Large intestine (tissue), 12 donors: ENCODE measurements at places on chromosomes 1 and 21.
A peak's percentile ranks its signal among the peaks of the same experiment; 100 is the strongest.

DNA sequence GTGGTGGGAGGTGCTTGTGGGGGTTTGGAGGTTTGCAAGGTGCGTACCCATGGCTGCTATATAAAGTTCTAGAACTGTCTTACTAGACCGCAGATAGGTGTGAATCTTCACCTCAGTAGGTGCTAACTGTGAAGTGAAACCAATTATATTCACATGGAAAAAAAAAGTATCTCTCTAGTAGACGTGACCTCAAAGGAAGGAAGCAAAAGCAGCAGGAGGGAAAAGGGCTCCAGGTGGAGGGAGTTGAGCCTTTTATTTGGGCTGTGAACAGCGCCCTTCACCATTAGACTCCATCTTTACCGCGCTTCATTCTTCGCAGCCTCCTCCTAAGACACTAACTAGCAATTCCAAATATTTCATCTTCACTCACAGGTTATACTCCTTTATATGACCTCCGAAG lies 129.8 kb downstream of the TBX19 start:
- no peak for DNase-seq

- no peak for DNase-seq
Measured at GRCh38 chr21:31140025-31140424, 101.7 kb upstream of the KRTAP19-8 start.

DNA sequence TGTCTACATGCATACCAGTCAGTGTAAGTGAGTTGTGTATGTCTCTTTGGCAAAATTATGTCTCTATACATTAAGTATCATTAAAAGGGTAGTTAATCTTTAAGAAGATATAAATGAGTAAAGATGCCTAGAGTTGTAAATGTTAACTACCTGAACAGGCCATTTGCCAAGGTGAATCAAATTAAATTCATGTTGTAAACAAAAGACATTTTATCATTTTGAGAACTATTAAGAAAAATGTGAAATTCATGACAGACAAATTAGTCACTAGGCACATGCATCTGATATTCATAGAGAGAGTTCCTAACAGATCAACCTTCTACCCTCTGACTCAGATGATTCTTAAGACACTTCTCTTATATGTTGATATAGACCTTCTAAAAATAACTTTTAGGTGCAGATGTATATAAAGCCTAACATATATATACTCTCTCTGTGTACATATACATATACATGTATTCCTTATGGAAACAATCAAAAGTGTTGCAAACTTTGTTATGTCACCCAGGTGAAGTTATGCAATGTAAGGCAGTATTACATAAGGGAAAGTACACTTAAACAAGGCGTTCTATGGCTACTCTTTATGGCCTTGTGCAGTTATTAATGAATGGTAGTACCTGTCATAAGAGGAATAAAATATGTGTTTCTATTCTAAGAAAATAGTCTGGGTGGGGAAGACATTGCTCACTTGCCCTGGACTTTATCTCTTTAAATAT lies at the start of gene TMPRSS15:
Gene TMPRSS15, minus strand, starts transcription at position 51 of the 716 bp plus-strand sequence. CDS start 163 bp downstream, outside the sequence.
- peak; percentile 71 for DNase-seq

DNA sequence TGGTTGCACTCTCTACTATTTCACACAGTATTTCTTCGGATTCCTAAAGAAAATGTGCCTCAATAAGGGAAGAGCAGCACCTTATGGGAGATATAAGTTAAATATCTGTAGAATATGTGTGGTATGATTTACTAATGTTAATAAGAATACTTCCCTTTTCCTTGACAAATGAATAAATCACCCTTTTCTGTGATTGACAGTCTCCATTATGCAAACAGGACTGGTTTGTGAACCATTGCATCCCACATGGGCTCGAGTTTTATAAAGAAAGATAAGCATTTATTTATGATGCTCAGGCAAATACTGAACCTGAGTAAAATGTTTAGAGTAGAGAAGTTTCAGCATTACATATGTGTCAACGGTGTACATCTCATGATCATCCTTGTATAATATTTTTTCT lies 587.7 kb upstream of the BRINP3 start:
- DNase-seq = no peak

DNA sequence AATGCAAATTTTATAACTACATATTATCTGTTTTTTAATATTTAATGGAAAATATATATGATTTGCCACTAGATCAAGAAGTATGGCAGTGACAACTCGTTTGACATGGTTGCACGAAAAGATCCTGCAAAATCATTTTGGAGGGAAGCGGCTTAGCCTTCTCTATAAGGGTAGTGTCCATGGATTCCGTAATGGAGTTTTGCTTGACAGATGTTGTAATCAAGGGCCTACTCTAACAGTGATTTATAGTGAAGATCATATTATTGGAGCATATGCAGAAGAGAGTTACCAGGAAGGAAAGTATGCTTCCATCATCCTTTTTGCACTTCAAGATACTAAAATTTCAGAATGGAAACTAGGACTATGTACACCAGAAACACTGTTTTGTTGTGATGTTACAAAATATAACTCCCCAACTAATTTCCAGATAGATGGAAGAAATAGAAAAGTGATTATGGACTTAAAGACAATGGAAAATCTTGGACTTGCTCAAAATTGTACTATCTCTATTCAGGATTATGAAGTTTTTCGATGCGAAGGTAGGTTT lies 556 bp downstream of the IFI44 start:
- DNase-seq = no peak
